ENCODE measurements at places on chromosomes 2 and 18. TPM values are rescaled to one million over a fixed set of nuclear protein-coding genes. Genes with fewer than 3 reads are reported as not detected.

The KIF5C gene
- not detected for total RNA-seq

The ESPNL gene
- 6.9 TPM for total RNA-seq

DNA sequence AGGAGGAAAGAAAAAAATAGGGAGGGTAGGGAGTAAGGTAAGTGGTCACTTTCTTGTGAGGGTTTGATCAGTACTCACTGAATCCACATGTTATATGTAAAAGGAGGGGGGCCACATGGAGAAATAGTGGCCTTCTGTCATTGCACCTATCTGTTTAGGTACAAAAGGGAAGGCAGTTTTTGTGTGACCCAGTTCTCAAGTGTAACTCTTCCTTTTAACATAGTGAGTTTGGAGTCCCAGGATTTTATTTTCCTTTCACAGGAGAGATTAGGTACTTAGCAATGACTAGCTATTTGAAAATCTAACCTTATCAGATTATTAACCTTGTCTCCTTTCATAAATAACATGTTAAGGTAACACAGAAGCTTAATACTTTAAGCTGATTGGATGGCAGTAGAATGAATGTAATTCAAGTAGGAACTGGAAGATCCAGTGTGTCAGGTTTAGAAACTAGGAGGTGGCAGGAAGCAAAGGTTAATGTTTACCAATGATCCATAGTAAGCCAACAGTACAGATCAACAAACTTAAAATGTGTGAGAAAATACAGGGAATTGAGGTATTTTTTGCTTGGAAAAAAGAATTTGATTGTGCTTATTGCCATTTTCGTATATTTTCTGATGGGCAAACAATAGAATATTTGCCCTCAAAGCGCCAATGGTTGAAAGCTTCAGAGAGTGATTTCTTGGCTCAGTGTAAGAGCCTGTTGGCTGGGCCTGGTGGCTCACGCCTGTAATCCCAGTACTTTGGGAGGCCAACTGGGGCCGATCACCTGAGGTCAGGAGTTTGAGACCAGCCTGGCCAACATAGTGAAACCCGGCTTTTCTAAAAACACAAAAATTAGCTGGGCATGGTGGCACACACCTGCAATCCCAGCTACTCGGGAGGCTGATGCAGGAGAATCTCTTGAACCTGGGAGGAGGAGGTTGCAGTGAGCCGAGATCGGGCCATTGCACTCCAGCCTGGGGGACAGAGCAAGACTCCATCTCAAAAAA is 11.3 kb downstream of the HNMT start:
- no peaks in the 10 kb centered on the region for H3K27me3 ChIP-seq
- H3K27ac ChIP-seq, result no peak overlapping the region
- DNase-seq, result no peak
- no peaks in the 10 kb centered on the region for H3K4me1 ChIP-seq
- peaks cover 27% of the 10 kb centered on the region for H3K36me3 ChIP-seq

DNA sequence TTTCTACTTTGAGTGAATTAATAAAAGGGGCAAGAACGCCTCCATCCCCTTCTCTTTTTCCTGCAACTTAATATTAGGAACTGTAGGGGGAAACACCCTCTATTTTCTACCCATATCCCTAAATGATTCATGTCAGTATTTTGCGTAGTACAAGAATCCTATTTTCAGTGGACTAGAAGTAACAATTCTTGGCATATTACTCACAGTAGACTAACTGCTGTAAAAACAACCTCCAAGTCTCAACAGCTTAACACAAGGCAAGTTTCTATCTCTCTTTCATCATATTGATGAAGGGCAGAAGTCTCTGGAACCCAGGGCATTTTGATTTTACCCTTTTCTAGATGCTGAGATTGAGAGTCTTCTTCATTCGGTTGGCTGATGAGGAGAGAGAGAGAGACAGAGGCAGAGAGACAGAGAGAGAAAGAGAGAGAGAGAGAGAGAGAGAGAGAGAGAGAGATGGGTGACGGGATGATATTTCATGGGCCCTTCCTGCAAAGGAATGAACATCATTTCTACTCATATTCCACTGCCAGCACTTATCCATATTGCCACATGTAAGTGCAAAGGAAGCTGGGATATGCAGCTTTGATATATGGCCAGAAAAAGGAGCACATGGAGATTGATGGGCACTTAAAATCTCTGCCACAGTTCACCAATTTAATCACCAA is 481.6 kb downstream of the LPIN1 start:
- no peak overlapping the region for H3K27ac ChIP-seq
- no peaks in the 10 kb centered on the region for H3K27me3 ChIP-seq
- no peak for DNase-seq
- no peaks in the 10 kb centered on the region for H3K36me3 ChIP-seq
- no peak overlapping the region for H3K4me3 ChIP-seq

DNA sequence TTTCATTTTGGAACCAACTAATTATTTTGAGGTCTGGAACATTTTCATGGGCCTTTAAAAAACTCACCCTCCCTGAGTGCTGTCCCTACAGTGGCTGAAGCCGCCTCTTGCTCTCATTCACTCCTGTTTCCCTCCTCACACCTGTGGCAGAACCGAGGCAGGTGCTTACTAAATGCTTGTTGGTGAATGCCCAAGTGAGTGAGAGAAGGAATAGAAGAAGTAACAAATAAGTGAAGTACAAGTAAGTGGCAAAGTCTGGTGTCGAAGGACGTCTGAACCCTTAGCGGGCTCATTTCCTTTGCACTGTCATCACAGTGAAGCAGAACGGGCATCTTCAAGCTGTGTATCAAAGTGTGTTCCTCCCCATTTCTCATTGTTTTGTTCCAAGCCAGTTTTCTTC is 135.2 kb downstream of the RHBDD1 start:
- no peak overlapping the region for H3K4me3 ChIP-seq
- no peaks in the 10 kb centered on the region for H3K4me1 ChIP-seq
- no peak overlapping the region for H3K27ac ChIP-seq
- no peak for DNase-seq

GRCh38 chr2:180644709-180645108 is 335.7 kb upstream of the UBE2E3 start:
- no peak overlapping the region for H3K4me3 ChIP-seq
- no peaks in the 10 kb centered on the region for H3K27me3 ChIP-seq
- no peak overlapping the region for H3K27ac ChIP-seq
- H3K4me1 ChIP-seq, result no peaks in the 10 kb centered on the region
- H3K36me3 ChIP-seq, result no peaks in the 10 kb centered on the region

DNA sequence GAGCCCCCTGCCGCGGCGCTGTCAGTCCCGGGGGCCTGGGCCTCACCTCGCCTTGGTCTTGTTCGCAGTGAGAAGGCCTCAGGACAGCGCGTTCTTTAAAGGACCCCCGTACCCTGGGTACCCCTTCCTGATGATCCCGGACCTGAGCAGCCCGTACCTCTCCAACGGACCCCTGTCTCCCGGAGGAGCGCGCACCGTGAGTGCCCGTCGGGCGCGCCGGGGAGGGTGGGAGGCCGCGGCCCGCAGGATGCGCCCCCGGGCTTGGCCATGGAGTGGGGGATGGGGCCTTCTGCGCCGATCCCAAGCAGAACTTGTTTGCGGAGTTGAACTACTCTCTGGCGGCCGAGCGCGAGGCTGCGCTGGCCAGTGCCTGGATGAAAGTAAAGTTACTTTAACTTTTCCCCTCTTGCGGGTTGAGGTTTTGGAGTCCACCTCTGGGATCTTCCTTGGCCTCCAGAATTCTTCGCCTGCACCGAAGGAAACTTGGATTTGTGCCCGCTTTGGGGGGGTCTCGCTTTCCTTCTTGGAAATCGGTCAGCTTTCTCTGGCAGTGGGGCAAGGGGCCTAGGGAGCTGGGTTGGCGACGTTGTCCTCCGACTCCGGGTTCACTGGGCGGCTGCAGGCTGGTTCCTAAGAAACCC is 1.2 kb downstream of the TCF7L1 start:
- H3K4me3 ChIP-seq, result peak overlapping the region; percentile 73
- DNase-seq, result no peak
- H3K27ac ChIP-seq, result no peak overlapping the region
- peaks cover 14% of the 10 kb centered on the region for H3K4me1 ChIP-seq
- H3K36me3 ChIP-seq, result no peaks in the 10 kb centered on the region

DNA sequence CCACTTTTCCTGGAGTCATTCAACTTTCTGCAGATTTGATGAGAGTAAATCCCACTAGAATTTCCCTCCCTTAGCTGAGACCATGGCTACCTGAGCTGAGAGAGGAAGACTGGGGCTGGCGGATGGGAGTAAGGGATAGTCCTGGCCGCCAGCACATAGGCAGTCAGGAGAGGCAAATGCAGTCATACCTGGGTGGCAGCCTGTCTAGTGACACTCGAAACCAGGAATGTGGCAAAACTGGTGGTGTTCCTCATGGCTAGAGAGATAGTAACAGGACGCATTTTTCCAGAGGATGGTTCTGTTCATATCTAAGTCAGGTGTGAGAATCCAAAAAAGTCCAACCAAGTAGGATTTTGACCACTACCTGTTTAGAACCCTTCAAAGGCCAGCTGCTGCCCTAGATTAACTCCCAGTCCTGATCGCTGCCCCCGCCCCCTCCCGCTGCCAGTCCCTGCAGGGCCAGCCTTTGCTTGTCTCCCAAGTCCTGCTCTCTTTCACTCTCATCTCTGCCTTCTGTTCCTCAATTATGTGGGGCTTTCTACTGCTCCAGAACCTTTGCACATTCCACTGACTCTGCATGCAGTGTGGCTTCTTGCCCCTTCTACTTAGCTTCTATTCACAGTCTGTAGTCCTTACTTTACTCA is 17.4 kb upstream of the SCG2 start:
- H3K36me3 ChIP-seq, result no peaks in the 10 kb centered on the region
- no peaks in the 10 kb centered on the region for H3K4me1 ChIP-seq
- H3K27ac ChIP-seq, result no peak overlapping the region
- DNase-seq, result no peak
- H3K4me3 ChIP-seq, result no peak overlapping the region

DNA sequence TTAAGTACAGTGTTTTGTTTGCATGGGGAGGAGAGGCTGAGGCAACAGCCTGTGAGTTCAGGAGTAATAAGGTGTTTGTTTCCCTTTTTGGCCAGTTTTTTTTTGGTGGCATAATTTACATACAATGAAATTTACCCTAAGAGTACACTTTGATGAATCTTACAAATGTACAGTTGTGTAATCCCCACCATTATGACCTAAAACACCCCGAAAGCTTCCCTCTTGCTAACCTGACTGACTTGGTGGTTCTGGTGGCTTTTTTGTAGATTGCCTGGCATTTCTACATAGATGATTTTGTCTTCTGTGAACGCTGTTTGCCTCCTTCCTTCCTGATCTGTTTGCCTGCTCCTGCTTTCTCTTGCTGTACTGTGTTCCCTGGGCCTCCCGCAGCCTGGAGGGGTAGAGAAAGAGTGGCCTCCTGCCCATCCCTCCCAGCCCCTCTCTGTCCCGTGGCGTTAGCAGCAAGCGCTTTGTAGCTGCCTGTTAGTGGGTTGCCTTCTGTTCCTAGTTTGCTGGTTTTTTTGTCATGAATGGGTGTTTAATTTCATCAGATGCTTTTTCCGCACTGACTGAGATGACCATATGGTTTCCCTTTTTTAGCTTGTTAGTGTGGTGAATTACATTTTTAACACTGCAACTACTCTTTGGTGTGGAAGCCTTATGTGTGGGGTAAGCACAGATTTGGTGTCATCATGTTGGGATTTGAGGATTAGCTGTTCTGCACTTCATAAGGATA is 32.1 kb downstream of the ASAP2 start:
- H3K27me3 ChIP-seq, result no peaks in the 10 kb centered on the region
- peaks cover 69% of the 10 kb centered on the region for H3K4me1 ChIP-seq
- no peak for DNase-seq
- no peak overlapping the region for H3K4me3 ChIP-seq
- no peak overlapping the region for H3K27ac ChIP-seq

- H3K4me1 ChIP-seq, result peaks cover 34% of the 10 kb centered on the region
- no peaks in the 10 kb centered on the region for H3K36me3 ChIP-seq
- H3K4me3 ChIP-seq, result no peak overlapping the region
- no peaks in the 10 kb centered on the region for H3K27me3 ChIP-seq
- no peak for DNase-seq
Measured at GRCh38 chr2:133837441-133838094, 269.3 kb upstream of the NCKAP5 start.

GRCh38 chr2:237912271-237913192 is 53.1 kb downstream of the RAMP1 start:
- no peaks in the 10 kb centered on the region for H3K36me3 ChIP-seq
- no peak overlapping the region for H3K27ac ChIP-seq
- H3K27me3 ChIP-seq, result no peaks in the 10 kb centered on the region
- DNase-seq, result no peak

- DNase-seq, result no peak
- no peak overlapping the region for H3K4me3 ChIP-seq
- peaks cover 63% of the 10 kb centered on the region for H3K36me3 ChIP-seq
- no peaks in the 10 kb centered on the region for H3K27me3 ChIP-seq
Measured at GRCh38 chr2:241584436-241584835, 25.9 kb downstream of the BOK start.

GRCh38 chr18:60892441-60892840 is 440.8 kb upstream of the CDH20 start:
- H3K4me1 ChIP-seq, result no peaks in the 10 kb centered on the region
- no peak overlapping the region for H3K27ac ChIP-seq
- no peak overlapping the region for H3K4me3 ChIP-seq
- no peaks in the 10 kb centered on the region for H3K36me3 ChIP-seq
- H3K27me3 ChIP-seq, result no peaks in the 10 kb centered on the region

DNA sequence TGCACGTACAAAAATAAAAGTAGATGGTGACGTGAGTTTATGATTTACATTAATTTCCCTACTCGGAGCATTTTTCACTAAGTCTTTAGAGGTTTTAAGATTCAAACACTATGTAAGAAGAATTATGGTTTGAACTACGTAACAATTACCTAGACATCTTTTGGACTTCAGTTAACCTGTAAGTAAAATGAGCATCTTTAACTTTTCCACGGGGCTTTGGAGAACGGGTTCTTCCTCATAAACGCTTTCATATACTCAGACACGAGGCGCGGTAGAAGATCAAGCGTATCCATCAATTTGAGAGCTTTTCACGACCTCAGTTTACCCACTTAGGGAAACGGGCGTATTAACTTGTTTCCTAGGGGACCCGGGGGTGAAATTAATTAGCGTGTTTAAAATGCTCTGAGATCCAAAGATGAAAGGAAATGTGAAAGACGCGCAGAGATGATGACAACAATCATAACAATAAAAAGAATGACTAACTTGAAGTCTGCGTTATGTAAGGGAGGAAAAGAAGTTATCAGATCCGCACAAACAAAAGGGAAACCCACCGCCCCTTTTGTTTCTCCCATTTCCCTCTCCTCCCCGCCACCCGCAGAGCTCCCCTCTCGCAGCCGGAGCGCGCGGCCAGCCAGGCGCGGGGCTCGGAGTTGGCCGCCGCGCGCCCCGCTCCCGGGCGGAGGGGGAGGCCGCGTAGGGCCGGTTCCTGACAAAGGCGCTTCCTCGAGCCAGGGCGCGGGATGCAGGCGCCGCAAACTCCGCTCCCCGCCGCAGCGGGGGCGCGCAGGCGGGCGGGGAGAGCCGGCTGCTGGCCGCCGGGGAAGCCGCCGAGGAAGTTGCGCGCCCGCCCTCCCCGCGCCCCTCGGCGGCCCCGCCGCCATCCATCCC is 807 bp downstream of the PELI1 start:
- peak overlapping the region; percentile 72 for H3K27ac ChIP-seq
- peaks cover 10% of the 10 kb centered on the region for H3K4me1 ChIP-seq
- DNase-seq, result peak; percentile 46
- H3K4me3 ChIP-seq, result peak overlapping the region; percentile 99
- H3K27me3 ChIP-seq, result no peaks in the 10 kb centered on the region
- H3K36me3 ChIP-seq, result peaks cover 9% of the 10 kb centered on the region

- no peaks in the 10 kb centered on the region for H3K36me3 ChIP-seq
- H3K27me3 ChIP-seq, result no peaks in the 10 kb centered on the region
- H3K27ac ChIP-seq, result no peak overlapping the region
- H3K4me3 ChIP-seq, result no peak overlapping the region
- no peak for DNase-seq
- H3K4me1 ChIP-seq, result peaks cover 19% of the 10 kb centered on the region
Measured at GRCh38 chr2:106168657-106169056, 25.4 kb downstream of the UXS1 start.
